ENCODE measurements at places on chromosomes 3 and 15.

DNA sequence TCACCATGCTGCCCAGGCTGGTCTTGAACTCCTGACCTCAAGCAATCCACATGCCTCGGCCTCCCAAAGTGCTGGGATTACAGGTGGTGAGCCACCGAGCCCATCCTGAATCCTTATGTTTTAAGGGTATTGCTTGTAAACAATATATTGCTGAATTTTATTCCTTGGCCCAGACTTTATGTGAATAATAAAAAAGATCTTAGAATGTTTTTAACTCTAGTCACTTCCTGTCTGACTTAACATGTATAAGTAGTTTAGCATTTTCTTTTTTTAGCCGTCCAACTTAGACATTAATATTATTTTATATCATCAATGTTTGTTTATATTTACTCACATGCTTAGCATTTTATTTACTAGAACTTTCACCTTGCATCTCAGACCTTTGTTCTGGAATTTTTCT lies 9.2 kb upstream of the EIF2B5 start:
- no peak for DNase-seq

GRCh38 chr15:79635897-79636561 lies 203.9 kb downstream of the MINAR1 start:
- DNase-seq = peak; percentile 26

GRCh38 chr3:109270779-109271178 lies 45.5 kb downstream of the DPPA2 start:
- DNase-seq = no peak

- DNase-seq = no peak
Observed at GRCh38 chr15:101641894-101642293, 10.3 kb downstream of the TM2D3 start.

GRCh38 chr15:29449136-29449535 lies 179.5 kb upstream of the NSMCE3 start:
- DNase-seq = no peak
